ENCODE measurements at places on chromosomes 5 and 9.

DNA sequence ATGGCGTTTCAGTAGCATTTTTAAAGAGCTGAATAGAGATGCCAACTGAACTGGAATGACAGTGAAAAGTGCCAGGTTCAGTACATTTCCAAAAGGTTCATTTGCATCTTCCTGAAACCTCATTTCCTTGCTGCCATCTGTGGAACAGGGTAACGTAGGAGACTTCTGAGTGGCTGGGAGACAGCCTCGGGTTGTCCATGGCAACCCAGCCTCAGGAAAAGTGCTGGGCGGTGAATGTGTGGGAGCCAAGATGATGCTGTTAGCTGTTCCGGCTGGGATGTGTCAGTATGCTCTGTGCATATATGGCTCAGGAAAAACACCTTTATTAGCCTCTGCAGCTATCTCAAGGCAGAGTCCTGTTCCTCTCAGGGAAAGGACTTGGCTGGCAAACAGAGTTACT, 87.5 kb downstream of the KLHL3 start:
- no peak for DNase-seq

GRCh38 chr5:36744773-36745589, 131.6 kb upstream of the NIPBL start:
- peak; percentile 8 for DNase-seq

- peak; percentile 59 for DNase-seq
Observed at GRCh38 chr5:179166886-179167841, 107.0 kb downstream of the ZNF354C start.

- no peak for DNase-seq
Observed at GRCh38 chr5:15266229-15266628, 233.8 kb upstream of the FBXL7 start.

DNA sequence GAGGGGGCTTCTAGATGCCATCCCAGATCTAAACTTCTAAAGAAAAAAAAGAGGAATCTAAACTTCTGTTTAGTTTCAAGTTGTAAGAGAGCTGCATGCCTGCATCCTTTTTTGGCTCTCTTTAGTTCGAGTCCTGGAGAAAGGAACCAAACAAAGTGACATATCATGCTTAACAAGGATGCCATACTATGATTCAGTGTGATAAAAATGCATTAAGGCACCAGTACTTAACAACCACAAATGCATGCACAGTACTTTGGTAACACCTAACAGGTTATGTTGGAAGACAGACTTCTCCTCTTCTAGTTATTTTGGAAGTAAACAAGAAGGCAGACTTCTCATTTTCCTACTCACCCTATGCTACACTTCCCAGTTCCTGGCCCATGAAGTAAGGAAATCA, 27.3 kb downstream of the NME5 start:
- DNase-seq, result no peak

GRCh38 chr5:177008716-177009115, 2.1 kb upstream of the UIMC1 start:
- DNase-seq, result no peak

- DNase-seq, result no peak
Observed at GRCh38 chr9:93185266-93186214, 1.6 kb downstream of the WNK2 start.

DNA sequence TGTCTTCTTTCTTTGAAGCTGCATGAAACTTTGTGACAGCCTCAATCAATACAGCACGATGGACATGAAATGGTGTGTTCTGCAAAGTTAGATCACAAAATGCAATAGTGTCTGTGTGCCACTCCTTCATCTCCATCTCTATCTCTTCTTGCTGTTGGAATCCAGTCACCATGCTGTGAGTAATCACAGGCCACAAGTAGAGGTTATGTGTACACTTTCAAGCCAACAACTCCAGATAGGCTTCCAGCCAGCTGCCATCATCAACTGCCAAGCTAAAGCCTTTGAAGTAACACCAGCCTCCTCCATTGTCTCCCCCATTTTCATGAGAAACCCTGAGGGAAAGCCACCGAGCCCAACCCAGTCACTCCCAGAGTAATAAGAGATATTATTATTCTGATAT, 360.6 kb downstream of the PTPRD start:
- DNase-seq, result no peak

DNA sequence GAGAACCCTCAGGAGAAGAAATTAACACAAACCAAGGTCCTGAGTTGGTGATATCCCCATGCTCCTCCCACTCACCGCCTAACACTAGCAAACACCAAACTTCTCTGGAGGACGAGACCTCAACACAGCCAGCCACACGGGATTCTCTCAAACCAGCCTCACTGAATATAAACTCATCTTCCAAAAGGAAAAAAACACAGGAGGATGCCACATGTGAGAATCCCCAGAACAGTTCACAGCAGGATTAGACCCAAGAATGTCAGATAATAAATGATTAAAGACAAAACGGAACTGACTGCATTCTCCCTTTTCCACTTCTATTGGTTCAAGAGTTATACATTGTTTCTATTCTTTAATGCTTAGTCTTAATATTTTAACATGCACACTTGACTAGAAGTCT, 89.2 kb downstream of the LPAR1 start:
- DNase-seq, result no peak

DNA sequence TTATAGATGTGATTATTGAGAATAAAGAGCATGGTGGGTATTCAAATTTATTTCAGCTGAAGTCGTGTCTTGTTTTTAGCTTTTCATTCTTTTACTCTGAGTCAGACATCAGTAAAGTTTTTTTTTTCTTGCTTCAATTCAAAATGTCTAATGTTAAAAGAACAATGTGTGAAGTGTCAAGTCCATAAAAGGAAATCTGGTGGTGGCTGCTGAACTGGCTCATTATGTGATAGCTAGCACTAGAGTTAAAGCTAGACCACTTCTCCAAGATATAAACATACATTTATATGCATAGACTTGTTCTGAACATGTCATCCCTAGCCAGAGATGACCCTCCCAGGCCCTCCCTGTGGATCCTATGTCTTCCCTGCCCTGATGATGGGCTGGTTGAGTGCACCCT, 338.3 kb downstream of the RAB3C start:
- DNase-seq, result no peak

- no peak for DNase-seq
Observed at GRCh38 chr5:74422030-74422429, 218.5 kb downstream of the ENC1 start.

GRCh38 chr5:158033724-158034123, 174.8 kb upstream of the CLINT1 start:
- no peak for DNase-seq

GRCh38 chr5:179051784-179052183, 8.4 kb upstream of the ZNF354C start:
- no peak for DNase-seq

DNA sequence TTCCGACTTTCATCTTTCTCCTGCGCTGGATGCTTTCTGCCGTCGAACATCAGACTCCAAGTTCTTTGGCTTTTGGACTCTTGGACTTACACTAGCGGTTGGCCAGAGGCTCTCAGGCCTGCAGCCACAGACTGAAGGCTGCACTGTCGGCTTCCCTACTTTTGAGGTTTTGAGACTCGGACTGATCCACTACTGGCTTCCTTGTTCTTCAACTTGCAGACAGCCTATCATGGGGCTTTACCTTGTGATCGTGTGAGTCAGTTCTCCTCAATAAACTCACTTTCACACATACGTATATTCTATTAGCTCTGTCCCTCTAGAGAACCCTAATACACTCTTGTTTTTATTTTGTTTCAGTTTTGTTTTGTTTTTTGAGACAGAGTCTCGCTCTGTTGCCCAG, 10.3 kb downstream of the FKBP15 start:
- no peak for DNase-seq

Data from effector CD8-positive, alpha-beta T cell (primary cell).